ENCODE measurements at places on chromosomes 2 and 18.

- DNase-seq = no peak
Observed at GRCh38 chr2:207231967-207232366, 66.2 kb upstream of the KLF7 start.

GRCh38 chr2:145931781-145932395 lies 1412.0 kb upstream of the ZEB2 start:
- DNase-seq = no peak

- DNase-seq = no peak
Observed at GRCh38 chr18:24627644-24628315, 167.3 kb downstream of the HRH4 start.

- no peak for DNase-seq
Observed at GRCh38 chr2:129892773-129893172, 86.7 kb upstream of the RAB6C start.

DNA sequence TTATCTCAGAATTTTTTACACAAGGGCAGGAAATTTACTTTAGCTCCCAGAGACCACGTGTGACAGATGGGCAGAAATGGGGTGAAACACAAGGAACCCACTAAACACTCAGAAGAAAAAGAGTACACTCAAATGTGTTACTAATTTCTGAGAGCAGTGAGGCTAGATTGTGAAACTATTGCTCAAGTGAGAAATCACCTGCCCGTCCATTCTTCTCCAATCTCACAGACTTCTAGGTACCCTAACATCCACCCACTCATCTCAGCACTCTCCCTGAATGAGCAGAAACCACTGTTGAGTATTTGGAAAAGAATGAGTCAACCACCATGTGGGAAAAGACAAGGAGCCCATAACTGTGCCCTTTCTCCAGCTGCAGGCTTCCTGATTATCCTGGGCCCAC lies 293.0 kb upstream of the CDH2 start:
- DNase-seq = no peak

- DNase-seq = no peak
Observed at GRCh38 chr2:186460465-186460864, 25.6 kb upstream of the ZC3H15 start.

DNA sequence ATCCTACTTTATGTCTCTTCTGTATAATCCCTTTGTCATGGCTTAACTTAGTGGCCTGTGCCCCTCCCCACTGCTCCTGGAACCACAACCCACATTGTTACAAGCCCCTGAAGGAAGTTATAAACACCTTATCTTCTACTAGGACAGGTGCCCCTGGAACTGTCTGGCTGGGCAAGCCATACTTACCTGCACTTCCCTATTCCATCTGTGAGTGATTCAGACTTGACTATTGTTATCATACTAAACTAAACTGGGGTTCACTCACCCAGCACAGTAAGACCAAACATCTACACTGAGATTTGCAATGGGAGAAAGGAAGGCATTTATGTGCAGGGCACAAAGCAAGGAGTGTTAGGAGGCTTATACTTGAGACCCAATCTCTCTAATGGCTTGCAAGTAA lies 3.7 kb upstream of the UGT1A6 start:
- DNase-seq = no peak

DNA sequence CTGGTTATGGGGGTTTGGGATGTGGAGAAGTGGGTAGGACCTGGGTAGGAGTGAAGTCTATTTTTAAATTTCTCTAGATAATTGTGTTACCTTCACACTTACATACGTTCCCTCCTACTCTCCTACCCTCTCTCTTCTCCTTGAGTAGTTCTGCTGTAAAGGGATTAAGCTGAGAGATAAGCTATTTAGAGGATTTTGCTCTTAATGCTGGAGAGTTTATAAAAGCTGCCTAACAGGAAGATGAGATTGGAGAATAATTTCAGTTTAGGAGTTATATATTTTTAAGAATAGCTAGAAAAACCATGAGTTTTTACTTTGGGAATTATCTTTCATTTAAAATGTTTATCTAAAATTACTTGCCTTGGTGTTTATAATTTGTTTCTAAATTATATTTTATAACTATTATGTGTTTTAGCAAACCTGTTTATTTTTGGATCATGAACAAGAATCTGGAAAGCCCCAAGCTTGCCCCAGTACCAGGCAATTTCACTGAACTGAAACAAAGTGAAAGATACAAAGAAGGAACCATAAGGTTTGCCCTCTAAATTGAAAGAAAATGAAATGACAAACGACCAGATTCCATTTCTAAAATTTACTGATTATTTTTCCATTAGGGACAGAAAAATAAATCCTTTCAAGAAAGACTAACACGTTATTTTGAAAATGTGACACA lies 101.5 kb downstream of the ZNF532 start:
- no peak for DNase-seq

DNA sequence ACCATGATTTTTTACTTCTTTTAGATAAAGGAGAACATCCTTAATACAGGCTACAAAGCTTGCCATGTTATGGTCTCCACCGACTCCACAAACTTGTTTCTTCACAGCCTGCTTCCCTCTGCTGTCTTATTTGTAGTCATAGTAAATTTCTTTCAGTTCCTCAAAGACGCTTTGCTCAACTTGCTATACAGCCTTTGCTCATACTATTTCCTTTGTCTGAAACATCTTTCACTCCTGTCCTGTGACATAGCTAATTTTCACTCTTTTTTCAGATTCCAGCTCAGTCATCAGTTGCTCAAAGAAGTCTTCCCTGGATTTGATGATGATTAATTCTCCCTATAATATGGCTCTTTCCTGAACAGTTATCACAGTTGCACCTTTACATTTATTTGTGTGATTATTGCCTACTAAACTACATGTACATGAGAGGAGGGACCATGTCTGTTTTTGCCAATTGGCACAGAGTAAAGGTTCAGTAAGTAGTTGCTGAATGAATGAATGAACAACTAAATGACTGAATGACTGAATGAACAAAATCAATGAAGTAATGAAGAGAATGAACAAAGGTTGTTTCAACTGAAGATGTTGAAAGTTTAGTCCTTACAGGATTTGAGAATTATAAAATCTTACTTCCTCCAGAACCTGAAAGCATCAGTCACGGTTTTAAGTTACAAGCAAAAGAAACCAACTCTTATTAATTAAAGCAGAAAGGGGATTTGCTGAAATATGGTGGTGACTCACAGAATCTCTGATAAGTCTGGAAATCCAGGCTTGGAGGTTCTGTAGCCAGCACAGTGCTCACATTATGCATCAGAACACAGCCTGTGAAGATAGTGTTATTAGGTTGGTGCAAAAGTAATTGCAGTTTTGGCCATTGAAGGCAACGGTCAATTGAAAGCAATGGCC lies 186.4 kb upstream of the FAM98A start:
- DNase-seq = no peak

DNA sequence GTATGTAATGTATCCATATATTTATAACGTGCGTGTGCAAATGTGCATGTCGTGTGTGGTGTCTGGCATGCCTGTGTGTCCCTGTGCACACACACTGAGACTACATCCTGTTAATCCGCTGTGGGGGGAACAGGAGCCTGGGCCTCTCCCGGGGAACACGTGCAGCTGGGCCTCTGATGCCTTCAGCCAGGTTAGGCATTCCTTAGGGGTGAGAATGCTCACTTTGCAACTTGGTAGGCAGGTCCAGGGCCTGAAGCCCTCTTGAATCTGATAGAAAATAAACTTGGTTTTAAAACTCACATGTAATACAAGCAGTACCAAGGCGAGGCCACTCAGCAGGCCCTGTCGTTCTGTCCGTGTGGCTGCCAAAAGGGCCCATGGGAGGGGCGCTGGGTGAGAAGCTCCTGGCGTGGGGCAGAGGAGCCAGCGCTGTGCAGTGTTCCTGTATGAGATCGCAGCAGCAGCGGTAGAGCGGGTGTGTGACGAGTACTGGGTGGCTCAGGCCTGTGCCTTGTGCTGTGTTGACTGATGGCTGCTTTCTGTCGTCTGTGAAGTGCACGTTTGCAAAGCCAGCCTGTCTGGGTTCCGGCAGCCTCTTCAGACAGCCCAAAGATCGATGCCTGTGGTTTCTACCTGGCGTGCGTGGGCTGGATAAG lies 16.2 kb downstream of the SALL3 start:
- no peak for DNase-seq

All from brain pericyte (primary cell).